ENCODE measurements at places on chromosomes 4 and X.

- no peak for DNase-seq
These were observed 60.2 kb upstream of the MSN start for GRCh38 chrX:65607070-65607742.

DNA sequence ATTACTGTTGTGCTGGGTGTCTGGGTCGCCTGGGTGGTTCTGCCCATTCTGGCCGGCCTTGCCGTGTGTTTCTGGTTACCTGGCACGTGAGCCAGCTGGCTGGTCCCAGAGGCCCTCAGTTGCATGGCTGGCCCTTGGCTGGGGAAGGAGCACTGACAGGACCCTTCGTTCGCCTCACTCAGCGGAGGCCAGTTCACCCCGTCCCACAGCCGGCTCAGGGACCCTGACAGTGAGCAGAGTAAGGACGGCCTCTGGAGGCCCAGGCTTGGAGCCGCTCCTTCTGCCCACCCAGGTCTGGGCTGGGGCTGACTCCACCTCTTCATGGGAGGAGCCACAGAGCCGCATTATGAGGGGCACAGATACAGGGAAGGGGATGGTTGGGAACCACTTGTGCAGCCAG lies 20.3 kb upstream of the HGFAC start:
- DNase-seq, result no peak

GRCh38 chr4:7663075-7663541 lies 228.4 kb upstream of the PSAPL1 start:
- DNase-seq, result no peak

GRCh38 chr4:2067446-2068197 lies 8.5 kb downstream of the NAT8L start:
- no peak for DNase-seq

DNA sequence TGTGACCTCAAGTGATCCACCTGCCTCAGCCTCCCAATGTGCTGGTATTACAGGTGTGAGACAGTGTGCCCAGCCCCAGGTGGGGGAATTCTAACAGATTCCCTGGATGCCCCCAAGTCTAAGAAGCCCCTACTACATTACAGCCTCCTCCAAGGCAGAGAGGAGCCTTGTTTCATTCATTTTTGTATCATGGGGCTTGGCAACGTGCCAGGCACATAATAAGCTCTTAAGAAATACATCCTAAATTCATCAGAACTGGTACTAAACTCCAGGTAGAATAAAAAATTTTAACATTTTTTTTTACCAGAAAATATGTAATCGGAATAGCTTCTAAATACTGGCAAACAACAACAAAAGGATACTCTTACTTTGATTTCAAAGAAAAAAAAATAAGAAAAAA lies 127.1 kb downstream of the CHIC2 start:
- no peak for DNase-seq

DNA sequence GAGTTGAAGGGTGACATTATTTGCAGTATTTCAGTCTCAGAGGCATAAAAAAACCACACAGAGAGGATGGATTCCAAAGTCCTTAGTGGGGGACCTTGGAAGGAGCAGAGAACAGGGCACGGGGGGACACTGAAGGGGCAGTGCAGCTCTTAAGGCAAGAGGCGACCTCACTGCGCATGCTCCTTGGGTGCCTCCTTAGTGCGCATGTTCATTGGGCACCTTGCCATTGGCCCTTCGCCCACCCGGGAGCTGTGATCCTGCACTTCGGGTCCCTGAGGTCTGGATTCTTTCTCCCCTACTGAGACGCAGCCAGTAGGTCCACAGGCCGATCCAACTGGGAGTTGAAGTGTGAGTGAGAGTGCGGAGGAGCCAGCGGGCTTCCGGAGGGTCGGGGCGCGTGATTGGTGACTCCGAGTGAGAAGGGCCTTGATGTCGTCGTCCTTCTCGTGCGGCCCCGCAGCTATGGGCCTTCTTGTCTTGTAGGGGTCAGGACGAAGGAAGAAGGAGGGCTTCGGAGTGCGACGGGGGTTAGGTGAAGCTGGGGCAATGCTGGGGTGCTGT lies at the start of gene XAGE5:
Gene XAGE5, plus strand, starts transcription at position 223 of the 561 bp plus-strand sequence. CDS start 1,280 bp downstream, outside the sequence.
- DNase-seq, result no peak

- DNase-seq, result no peak
These were observed 54.9 kb downstream of the USP46 start for GRCh38 chr4:52604215-52604614.

DNA sequence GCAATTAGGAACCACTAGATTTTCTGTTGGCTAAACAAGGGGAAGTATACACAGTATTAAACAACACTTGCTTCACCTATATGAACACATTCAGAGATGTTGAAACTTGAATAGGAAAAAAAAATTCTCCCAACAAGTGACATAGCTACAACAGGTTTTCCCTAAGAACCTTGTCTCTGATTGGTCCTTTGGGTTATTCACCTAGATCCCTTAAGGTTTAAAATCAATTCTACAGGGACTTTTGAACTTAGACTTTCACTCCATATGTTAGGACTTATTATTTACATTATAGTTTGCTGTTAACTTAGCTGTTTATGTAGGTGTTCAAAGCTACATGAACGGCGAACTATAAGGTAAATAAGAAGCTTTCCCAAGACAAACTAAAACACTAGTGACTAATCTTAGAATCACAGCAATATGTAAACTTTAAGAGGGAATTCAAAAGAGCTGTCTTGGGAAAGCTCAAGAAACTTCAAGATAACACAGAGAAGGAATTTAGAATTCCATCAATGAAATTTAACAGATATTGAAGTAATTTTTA lies 72.2 kb upstream of the ZXDB start:
- no peak for DNase-seq

GRCh38 chr4:181959121-181959520 lies 284.1 kb upstream of the TENM3 start:
- no peak for DNase-seq

DNA sequence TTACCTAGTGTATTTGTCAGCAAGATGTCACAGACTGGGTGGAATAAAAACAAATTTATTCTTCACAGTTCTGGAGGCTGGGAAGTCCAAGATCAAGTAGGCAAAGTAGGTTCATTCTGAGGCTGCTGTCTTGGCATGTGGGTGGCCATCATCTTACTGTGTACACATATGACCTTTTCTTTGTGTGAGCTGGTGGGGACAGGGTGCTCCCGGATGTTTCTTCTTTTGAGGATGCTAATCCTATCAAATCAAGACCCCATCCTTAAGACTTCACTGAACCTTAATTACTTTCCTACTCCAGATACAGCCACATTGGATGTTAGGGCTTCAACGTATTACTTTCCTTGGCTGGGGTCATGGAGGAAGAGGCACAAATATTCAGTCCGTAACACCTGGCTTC lies 74.0 kb downstream of the TLL1 start:
- DNase-seq, result no peak

GRCh38 chr4:4618847-4619246 lies 77.0 kb upstream of the STX18 start:
- DNase-seq, result no peak
